ENCODE measurements at places on chromosomes 7 and 10.
A peak's percentile ranks its signal among the peaks of the same experiment; 100 is the strongest.

DNA sequence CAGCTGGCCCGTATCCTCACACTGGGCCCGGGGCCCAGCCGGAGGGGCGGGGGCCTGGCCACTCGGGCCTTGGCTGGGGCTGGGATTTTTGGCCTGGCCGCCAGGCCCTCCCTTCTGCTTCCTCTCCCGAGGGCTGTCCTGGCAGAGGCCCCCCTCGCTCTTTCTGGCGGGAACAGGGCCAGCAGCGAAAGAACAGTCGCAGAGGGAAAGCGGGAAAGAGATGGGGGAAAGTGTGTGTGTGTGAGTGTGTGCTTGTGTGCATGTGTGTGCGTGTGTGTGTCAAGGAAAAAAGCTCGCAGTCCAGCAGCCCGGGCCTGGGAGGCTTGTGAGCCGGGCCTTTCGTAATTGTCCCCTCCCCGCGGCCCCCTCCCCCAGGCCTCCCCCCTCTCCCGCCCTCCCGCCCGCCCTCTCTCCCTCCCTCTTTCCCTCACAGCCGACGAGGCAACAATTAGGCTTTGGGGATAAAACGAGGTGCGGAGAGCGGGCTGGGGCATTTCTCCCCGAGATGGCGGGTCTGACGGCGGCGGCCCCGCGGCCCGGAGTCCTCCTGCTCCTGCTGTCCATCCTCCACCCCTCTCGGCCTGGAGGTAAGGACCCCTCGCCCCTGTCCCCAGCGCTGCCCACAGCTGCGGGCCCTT is at the start of gene ELN:
TSS of gene ELN (plus strand) at position 491 of the 638 bp plus-strand sequence. CDS start at position 506, 15 bp downstream.
- DNase-seq = no peak

DNA sequence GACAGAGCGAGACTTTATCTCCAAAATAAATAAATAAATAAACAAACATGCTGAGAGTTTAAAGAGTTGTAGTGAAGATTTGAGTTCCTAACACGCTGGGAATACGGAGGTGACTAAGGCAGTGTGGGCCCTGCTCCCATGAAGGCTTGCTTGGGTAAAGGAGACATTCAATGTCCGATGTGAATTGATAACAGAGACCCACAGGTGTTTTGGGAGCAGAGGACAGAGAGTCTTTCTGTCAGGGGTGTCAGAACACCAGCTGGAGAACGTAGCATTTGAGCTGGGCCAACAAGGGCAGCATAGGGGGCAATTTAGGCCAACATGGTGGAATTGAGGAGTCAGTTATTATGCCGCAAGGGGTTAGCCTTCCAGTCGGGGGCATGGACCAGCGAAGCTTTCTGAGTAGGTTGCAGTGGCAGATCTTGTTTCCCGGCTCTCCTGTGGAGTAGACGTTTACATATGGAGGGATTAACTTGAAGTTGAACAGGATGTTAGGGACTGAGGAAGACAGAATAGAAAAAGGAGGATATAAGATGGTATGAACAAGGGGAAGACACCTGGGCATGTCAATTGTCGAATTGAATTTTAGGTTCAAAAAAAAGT is 5.6 kb downstream of the PROSER2 start:
- DNase-seq = no peak

- no peak for DNase-seq
Measured at GRCh38 chr7:21912305-21912704, 33.4 kb downstream of the CDCA7L start.

DNA sequence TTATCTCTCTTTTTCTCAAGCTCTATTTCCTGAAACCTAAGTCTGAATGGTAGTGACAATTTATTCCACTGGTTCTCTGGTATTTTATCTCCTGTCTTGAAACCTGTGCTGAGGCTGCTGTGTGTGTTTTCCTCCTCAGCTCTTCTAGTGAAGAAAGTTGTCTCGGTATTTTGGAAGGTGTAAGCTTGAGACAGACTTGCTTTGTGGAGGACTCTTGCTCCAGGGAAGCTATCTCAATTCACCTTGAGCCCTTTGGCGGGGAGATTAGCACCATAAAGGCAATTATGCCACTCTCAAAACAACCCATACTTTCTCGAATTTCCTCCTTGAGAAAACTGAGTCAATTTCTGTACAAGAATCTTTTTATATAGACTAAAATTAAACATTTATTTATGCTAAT is 141.6 kb downstream of the THSD7A start:
- DNase-seq = no peak

DNA sequence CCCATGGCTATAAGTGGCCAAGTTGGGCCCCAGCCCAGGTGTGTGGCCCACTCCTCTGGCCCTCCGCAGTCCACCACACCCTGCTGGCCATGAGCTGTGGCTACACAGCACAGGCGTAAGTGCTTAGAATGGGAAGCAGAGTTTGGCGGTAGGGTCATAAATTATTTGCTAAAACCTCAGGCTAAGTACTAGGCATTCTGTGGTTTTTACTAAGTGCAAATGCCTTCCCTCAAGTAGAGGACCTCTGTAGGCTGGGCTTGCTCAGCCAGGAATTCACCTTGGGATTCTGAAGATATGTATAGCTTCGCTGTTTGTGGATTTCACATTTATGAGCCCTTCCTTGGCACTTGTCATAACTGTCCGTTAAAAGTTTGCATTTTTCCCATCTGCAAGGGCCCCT is 44.8 kb upstream of the LOXL4 start:
- DNase-seq = no peak

DNA sequence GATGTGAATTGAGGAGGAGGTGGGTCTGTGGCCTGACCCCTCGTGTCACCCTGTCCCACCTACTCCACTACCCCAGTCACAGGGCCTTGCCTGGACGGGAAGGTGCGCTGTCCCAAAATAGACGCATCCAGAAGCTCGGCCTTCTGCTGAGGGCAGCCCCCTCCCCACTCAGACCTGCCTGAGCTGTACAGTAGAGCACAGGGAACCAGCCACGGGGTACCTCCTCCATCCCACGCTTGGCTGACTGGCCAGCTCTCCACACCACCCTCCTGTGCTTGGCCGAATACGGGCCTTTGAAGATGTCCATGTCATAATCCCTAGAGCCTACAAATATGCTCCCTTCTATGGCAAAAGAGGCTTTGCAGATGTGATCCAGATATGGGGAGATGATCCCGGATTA is 88.3 kb downstream of the CHST15 start:
- DNase-seq = no peak

DNA sequence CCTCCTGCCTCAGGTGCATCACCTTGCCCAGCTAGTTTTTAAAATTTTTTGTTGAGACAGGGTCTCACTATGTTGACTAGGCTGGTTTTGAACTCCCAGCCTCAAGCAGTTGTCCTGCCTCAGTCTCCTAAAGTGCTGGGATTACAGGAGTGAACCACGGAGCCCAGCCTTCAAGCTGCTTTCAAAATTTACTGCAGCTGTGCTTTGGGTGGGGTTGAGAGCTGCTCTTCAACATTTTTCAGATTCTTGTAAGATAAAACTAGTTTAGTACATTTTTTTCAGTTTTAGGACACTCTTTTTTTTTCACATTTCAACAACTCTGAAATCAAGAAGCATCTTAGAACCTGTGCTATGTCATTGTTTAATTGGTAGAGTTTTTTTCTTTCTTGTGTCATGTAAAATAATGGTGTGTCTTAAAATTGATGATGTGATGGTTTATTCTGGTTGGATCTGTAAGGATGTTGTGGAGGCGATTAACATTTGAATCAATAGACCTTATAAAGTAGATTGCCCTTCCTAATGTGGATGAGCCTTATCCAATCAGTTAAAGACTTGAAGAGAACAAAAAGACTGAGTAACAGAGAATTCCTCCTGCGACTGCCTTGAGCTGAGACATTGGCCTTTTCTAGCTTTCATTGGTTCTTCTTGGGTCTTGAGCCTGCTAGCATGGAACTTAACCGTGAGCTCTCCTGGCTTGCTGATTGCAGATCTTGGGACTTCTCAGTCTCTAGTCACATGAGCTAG is 13.5 kb downstream of the PLEKHA8 start:
- no peak for DNase-seq

DNA sequence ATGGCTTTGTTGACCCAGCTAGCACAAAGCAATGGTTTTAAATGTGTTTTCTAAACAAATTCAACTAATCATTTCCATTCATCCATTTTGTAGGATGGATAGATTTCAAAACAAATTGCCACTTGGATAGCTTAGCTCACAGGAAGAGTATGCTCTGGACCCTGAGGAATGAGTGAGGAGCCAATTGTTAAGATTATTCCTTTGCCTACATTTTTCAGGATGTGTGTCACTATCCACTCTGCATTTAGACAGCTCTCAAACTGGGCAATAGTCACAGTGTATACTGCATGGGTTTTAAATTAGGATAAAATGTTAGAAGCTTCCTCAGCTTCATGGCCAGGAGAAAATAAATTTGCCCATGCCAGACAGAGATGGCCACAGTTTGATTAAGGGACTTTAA is 605.6 kb upstream of the TEX47 start:
- no peak for DNase-seq

- no peak for DNase-seq
Measured at GRCh38 chr10:72561745-72562166, 64.1 kb downstream of the MICU1 start.

- peak; percentile 85 for DNase-seq
Measured at GRCh38 chr7:135335628-135336139, 102.0 kb downstream of the STRA8 start.

- DNase-seq = no peak
Measured at GRCh38 chr10:43796781-43797180, 148.1 kb upstream of the ZNF32 start.

GRCh38 chr7:140656548-140657515 is 15.9 kb upstream of the ADCK2 start:
- DNase-seq = peak; percentile 23

GRCh38 chr7:116101704-116102103 is 71.1 kb upstream of the TFEC start:
- no peak for DNase-seq

DNA sequence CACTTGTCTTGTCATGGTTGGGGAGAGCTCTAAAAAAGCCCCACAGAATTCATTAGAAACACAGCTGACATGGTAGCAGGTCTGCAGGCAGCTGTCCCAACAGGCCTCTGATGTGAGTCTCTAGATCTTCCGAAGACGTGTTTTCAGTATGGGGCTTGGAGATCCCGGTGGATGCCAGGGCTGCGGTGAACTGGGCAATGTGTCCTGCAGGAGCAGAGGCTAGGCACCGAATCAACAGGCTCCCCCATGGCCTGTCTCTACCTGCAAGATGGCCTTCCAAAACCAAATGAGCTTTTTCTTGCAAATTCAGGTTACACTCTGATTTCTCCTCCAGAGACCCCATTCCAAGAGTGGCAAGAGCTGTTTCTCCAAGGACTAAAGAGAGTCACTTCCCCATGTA is 2.9 kb downstream of the CPXM2 start:
- DNase-seq = no peak

GRCh38 chr10:6055929-6056328 is 6.2 kb downstream of the IL2RA start:
- DNase-seq = no peak

DNA sequence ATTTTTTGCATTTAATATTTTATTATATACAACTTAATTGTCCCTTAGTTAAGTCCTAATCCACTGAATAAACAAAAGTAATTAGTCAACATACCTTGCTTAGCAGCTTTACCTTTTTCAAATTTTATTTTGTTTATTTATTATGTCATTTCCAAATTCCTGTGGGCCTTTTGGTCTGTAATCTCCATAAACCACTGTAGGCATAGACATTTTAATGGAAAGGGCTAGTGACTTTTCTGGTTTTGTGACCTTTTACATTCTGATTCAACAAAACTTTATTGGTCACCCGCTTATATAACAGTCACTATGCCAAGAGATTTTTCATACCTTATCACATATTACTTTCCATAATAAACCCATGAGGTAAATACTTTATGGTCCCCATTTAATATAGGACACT is 181.3 kb upstream of the PRPS1L1 start:
- no peak for DNase-seq

DNA sequence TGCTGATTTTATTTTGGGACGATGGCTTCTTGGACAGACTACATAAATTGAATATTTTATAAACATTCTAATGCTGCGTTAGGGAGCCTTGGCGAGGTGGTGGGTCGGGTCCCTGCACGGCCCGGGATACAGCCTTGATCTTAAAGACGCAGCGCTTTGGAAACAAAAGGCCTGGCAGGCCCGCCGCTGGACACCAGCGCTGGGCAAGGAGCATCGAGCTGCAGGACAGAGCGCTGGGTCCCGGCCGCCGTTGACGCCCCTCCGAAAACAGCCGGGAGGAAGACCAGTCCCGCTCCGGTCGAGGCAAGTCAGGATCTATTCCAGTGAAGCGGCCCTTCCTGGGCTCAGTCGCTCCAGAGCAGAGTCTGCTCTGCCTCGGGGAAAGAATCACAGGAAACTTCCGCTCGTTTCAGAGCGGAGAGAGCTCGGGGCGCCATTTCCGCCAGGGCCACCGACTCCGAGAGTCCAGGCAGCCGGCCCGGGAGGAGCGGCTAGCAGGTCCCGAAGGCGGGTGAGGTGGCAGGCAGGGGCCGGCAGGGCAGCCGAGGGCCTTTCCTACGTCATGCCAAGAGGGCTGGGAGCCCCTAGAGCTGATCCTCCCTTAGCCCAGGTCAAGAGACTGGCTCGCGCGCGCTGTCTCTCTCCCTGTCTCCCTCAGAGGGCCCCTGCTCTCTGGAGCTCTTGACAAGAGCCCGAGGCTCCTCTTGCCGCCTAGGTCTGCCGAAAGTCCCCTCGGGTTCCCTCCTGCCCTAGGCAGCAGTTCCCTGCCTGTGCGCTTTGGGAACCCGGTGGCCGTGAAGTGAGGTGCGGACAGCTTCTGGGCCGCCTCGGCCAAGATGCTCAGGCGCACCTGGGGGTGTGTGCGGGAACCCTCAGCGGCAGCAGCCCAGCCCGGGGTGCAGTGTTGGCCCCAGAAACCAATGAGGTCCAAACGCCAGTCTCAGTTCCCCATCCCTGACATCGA is 1.4 kb upstream of the DRGX start:
- DNase-seq = no peak

- no peak for DNase-seq
Measured at GRCh38 chr10:80468002-80468401, 13.9 kb downstream of the TSPAN14 start.

DNA sequence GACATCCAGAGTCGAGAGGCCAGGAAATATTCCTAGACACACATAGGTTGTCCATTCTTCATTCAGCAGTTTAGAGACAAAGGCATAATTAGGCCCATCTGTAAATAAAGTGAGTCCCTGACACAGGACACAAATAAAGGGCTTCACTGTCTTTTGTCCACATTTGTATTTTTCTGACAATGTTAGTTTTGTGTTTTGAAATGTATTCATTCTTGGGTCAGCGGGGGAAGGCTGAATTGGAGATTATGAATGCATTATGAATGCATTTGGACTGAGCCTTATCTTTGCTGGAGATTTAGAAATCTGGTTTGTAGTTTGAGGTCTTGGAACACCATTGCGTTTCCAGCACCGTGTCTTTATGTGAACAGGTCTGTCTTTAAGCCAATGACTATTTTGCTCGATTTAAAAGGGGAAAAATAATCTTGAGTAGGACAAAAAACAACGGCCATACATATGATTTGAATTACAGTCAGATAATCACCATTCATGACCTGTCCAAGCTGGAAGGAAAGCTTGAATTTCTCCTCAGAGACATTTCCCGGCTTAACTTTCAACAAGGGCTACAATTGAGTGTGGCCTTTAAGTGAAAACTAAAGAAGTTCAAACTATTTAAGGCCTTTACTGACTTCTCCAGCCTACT is 334.8 kb downstream of the WDR11 start:
- no peak for DNase-seq
